ENCODE measurements at places on chromosomes 2 and 18.

DNA sequence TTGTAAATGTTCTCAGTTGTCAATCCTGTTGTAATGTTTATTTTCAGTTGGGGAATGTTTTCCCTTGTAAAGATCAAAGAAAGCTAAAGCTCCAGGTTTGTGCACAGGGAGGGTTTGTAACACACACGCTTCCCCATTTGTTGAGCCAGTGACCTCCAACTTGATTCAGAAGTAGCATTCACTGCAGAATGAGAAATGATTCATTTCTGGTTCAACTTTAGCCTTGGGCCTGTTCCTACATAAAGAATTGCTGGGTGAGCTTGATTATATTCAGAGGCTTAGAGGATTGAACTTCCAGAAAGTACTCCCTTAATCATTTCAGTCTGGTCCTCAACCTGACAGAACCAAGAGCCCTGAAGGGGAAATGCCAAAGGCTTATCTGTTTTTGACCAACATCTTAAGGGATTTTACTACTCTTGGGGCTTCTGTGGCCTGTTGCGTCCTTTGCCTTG lies 70.6 kb upstream of the CAVIN2 start:
- no peak for DNase-seq

DNA sequence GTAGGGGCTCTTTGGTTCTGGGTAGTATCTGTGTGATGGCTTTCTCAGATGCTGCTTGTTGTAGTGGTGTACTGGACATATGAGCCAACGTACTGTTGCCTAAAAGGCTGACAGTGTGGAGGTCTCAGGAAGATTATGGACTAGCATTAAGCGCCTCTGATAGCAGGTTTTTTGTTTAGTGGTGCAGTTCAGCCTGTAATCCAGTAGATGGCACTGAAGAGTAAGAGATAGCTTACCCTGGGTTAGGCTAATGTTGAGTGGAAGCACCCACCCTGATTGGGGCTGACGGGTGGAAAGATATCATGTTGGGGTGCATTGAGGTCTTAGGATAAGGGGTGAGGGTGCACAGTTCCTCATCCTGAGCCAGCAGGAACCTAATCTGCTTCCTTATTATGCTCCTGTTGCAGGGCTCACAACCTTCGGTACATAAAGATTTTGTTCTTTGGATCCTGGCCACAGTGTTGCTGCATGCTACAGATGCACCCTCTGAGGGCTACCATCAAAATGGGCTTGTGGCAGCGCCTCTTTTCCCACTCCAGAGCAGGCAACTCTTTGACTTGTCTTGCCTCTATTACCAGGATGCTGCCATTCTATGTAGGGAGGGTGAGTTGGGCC lies 79.6 kb downstream of the MSTN start:
- no peak for DNase-seq

- DNase-seq: no peak
These were observed 31.7 kb downstream of the MAP4K3 start for GRCh38 chr2:39405364-39405763.

GRCh38 chr2:96344011-96344410 lies 8.4 kb downstream of the NCAPH start:
- DNase-seq: no peak

- DNase-seq: no peak
These were observed 4.1 kb upstream of the VSNL1 start for GRCh38 chr2:17536416-17536815.

DNA sequence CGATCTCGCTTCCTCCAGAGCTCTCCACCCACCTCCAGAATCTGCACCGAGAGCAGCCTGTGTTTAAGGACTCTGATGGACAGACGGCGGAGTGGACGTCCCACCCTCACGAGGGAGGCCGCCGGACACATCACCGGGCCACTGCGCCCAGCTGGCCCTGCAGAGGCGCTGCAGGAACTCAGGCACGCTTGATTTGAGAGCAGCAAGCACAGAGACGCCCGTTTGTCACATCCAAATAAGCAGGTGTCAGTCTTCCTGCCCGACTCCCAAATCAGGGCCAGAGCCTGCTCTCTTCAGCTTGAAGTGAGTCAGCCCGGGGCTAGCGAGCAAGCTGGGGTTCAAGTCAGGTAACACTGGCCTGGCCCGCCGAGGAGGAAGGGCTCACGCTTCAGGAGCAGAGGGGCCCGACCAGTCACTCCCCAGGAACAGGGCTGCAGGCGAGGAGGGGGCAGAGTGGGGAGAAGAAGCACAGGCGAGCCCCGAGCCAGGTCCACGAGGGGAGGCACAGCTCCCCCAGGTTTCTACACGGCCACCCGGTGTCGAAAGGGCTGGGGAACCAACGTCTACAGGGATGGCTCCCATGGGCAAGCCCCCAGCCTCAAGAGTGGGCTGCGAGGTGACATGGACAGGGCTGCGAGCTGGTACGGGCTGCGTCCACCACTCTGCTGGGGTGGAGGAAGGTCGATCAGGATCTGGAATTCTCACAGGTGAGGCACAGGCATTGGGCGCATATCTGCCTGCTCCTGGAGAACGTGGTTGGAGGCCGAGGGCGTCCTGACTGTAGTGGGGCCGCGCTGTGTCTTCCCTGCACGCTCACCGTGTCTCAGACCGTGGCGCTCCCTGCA lies 52.5 kb upstream of the CTDP1 start:
- no peak for DNase-seq

GRCh38 chr2:55420871-55421270 lies 1.2 kb upstream of the CCDC88A start:
- no peak for DNase-seq

DNA sequence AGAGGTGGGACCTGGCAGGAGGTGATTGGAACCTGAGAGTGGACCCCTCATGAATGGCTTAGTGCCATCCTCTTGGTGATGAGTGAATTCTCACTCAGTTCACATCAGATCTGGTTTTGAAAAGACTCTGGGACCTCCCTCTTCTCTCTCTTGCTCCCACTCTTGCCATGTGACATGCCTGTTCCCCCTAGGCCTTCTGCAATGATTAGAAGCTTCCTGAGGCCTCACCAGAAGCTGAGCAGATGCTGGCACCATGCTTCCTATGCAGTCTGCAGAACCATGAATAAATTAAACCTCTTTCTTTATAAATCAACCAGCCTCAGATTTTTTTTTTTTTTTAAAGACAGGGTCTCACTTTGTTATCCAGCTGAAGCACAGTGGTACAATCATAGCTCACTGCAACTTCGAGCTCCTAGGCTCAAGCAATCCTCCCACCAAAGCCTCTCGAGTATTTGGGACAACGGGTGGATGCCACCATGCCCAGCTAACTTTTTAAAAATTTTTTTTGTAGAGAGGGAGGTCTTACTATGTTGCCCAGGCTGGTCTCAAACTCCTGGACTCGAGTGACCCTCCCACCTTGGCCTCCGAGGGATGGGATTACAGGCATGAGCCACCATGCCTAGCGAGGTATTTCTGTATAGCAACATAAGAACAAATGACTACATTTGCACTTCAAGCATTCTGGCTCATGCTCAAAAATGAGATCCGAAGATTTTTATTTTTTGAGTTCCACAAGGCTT lies 2.0 kb upstream of the ZFAND2B start:
- no peak for DNase-seq

DNA sequence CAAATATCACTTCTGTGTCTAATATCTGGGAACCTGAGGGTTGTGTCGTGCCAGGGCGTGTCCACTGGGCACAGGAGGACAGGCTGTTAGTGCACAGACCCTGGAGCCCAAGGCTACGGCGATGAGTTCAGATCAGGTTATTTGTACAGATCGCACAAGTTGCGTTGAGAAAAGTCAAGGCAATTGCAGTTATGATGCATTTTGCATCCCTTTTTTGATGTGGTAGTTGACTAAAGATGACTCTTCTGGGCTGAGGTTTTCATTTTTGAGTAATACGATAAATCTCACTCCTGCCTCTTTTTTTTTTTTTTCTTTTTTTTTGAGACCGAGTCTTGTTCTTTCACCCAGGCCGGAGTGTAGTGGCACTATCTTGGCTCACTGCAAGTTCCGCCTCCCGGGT lies 7.2 kb downstream of the RBFA start:
- no peak for DNase-seq

DNA sequence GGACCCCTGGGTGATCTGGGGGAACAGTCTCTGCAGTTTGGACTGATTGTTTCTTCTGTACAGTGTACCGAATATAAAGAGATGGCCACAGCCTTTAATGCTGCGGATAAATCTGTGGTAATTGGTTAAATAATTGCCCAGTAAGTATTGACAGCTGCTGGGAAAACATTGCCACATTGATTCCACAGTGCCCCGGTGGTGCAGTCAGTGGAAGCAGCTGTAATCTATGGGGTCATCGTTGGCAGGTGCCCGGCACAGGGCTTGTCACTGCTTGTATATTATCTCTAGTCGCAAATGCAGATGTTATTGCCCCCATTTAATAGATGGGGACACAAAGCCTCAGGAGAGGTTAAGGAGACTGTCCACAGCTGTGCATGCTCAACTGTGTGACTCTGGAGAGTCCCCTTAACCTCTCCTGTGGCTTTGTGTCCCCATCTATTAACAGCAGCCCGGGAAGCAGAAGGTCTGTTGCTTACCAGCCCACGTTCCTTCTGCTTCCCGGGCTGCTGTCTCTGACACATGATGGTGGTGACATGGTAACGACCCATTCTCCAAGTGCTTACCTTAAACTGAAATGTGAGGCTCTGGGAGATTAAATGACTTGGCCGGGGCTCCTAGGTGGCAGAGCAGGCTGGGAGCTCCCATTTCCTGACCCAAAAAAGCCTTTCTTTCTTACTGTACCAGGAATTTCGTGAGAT lies 76.9 kb downstream of the NCK2 start:
- no peak for DNase-seq

- DNase-seq: no peak
These were observed 273.8 kb upstream of the LYPD1 start for GRCh38 chr2:132943829-132944228.

- no peak for DNase-seq
These were observed 71.2 kb upstream of the FOSL2 start for GRCh38 chr2:28321426-28321825.

Data from GM04503 (cell line).